ENCODE measurements at places on chromosomes 6 and 20. TPM values are rescaled to one million over a fixed set of nuclear protein-coding genes. Genes with fewer than 3 reads are reported as not detected.

The FUCA2 gene
- total RNA-seq = 52.7 TPM

The CEP250 gene
- 24.7 TPM for total RNA-seq

The PTK7 gene
- 4.4 TPM for total RNA-seq

The TNF gene
- total RNA-seq = 0.10 TPM

The FAM229B gene
- total RNA-seq = 8.7 TPM

The KCNK17 gene
- not detected for total RNA-seq

The PRDM1 gene
- 4.5 TPM for total RNA-seq

The OR2H1 gene
- total RNA-seq = not detected

The ENPP4 gene
- total RNA-seq = 0.29 TPM

The CNR1 gene
- 0.31 TPM for total RNA-seq

The SRSF3 gene
- total RNA-seq = 510 TPM

The TCEA2 gene
- total RNA-seq = 42.2 TPM

The VGLL2 gene
- total RNA-seq = not detected

The GGT7 gene
- 7.5 TPM for total RNA-seq

The MEP1A gene
- total RNA-seq = not detected

The GMDS gene
- 9.8 TPM for total RNA-seq

The WFDC5 gene
- total RNA-seq = not detected

The CCM2L gene
- 0.56 TPM for total RNA-seq

The EYS gene
- 0.02 TPM for total RNA-seq

The PAK5 gene
- total RNA-seq = not detected

The PRKN gene
- total RNA-seq = 0.07 TPM

The SLC22A7 gene
- total RNA-seq = not detected

The CAP2 gene
- 12.2 TPM for total RNA-seq

The NFS1 gene
- 27.9 TPM for total RNA-seq

The PSORS1C1 gene
- total RNA-seq = 4.4 TPM

The FAM83B gene
- 0.09 TPM for total RNA-seq

The HTR1E gene
- total RNA-seq = not detected

The APMAP gene
- total RNA-seq = 166 TPM

The LY6G6F gene
- total RNA-seq = not detected

The RIPOR2 gene
- not detected for total RNA-seq

The CST5 gene
- total RNA-seq = not detected

The NKX2-2 gene
- total RNA-seq = not detected

The ZSCAN23 gene
- total RNA-seq = not detected

The ASIP gene
- not detected for total RNA-seq

The KIF25 gene
- not detected for total RNA-seq

The HLA-DQA2 gene
- not detected for total RNA-seq

The TEAD3 gene
- total RNA-seq = 5.7 TPM

The PTCHD4 gene
- total RNA-seq = not detected

The ADGB gene
- total RNA-seq = not detected

The NTSR1 gene
- 0.16 TPM for total RNA-seq

The CALHM4 gene
- not detected for total RNA-seq

The CLDN20 gene
- total RNA-seq = not detected

The TAB2 gene
- 14.7 TPM for total RNA-seq

The HDGFL1 gene
- not detected for total RNA-seq

The APCDD1L gene
- total RNA-seq = not detected

The PTK6 gene
- total RNA-seq = 2.7 TPM

The STX7 gene
- total RNA-seq = 24.0 TPM

The BPIFB2 gene
- total RNA-seq = not detected

The AURKA gene
- total RNA-seq = 102 TPM

The SAPCD1 gene
- total RNA-seq = 3.7 TPM

The SNAI1 gene
- 18.7 TPM for total RNA-seq

The LY86 gene
- not detected for total RNA-seq

The SNX21 gene
- total RNA-seq = 10.2 TPM

The C20orf204 gene
- total RNA-seq = 0.54 TPM

The WFDC12 gene
- total RNA-seq = not detected

The B3GAT2 gene
- total RNA-seq = 0.02 TPM

The ZNF335 gene
- 9.5 TPM for total RNA-seq

The AIF1 gene
- total RNA-seq = not detected

The TXLNB gene
- total RNA-seq = not detected
